Esophagus squamous epithelium (tissue), 5 donors: ENCODE measurements at places on chromosomes 2 and 18.

GRCh38 chr18:34159691-34160185, 65.0 kb downstream of the NOL4 start:
- no peak for DNase-seq
- peak overlapping the region; percentile 31 for H3K4me3 ChIP-seq
- no peaks in the 10 kb centered on the region for H3K27me3 ChIP-seq
- H3K4me1 ChIP-seq = no peaks in the 10 kb centered on the region
- H3K27ac ChIP-seq = no peak overlapping the region
- no peaks in the 10 kb centered on the region for H3K36me3 ChIP-seq

DNA sequence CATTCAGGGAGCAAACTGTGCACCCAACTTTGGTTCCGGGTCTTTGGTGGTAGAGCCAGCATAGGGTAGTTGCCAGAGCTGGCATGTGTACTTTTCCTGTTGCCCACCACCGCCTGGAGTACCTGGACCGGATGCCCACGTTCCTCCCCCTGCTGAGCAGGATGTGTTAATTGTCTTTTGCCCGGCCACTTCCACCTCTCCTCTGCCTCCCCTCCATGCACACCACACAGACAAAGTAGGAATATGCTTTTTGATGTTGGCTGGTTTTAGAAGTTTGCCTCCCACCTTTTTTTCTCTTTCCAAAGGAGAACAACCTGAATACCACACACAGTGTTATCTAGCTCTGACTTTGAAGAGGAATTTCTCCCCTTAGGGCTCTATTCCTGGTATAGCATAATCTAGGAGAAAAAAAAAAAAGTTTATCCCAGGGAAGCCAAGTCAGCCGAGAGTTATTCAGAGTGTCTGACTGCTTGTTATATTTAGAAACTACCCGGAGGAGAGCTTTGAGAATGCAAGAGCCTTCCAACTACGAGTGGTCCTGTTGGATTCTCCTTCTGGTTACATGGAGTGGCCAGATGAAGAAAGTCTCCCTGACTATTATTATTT, 111.9 kb downstream of the SETBP1 start:
- peaks cover 5% of the 10 kb centered on the region for H3K4me1 ChIP-seq
- H3K27ac ChIP-seq = peak overlapping the region; percentile 79
- DNase-seq = no peak
- H3K4me3 ChIP-seq = no peak overlapping the region

DNA sequence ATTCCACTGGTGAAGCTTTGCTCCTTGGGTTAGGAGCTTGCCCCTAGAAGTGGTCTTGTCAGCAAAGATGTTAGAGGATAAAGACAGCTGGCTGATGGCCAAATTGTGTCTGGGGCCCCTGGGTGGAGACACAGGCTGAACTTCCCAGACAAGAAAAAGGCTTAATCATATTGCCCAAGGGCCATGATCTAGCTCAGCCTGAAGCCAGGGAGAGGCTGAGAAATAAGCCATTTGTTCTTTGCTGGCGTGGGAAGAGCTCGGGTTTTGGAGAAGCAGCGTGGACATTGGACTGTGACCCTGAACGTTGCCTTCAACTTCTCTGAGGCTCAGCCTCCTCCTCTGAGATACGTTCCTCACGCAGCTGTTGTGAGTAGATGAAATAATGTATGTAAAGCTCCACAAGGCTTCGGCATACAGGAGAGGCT, 153.0 kb downstream of the ZFP36L2 start:
- peak overlapping the region; percentile 68 for H3K27ac ChIP-seq
- DNase-seq = no peak
- no peaks in the 10 kb centered on the region for H3K36me3 ChIP-seq
- no peak overlapping the region for H3K4me3 ChIP-seq

- H3K4me1 ChIP-seq = peaks cover 15% of the 10 kb centered on the region
- no peaks in the 10 kb centered on the region for H3K27me3 ChIP-seq
- H3K27ac ChIP-seq = peak overlapping the region; percentile 95
- no peaks in the 10 kb centered on the region for H3K36me3 ChIP-seq
- peak overlapping the region; percentile 80 for H3K4me3 ChIP-seq
- no peak for DNase-seq
Observed at GRCh38 chr2:112480530-112481049, 1.4 kb upstream of the TTL start.
